ENCODE measurements at places on chromosomes 2 and 18.

- no peak for DNase-seq
Observed at GRCh38 chr2:74099835-74100234, 47.9 kb downstream of the BOLA3 start.

DNA sequence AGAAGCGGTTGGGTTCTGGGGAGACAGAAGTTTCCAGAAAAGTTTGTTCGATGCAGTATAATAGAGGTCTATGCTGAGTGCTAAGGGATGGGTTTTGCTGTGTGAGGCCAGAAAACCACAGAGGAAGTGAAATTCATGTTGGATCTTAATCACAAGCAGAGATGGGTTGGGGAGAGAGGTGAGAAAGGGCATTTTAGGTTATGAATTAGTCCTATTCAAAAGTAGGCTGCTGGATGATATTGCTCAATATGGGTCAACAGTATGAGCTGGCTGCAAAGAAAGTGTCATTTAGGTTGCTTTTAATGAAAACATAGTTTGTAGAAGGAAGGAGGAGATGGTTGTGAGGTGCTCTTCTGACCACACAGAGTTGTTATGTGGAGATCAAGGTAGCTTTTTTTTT is 118.8 kb upstream of the LHCGR start:
- no peak for DNase-seq

- no peak for DNase-seq
Observed at GRCh38 chr2:231533777-231534125, 3.5 kb upstream of the NMUR1 start.

DNA sequence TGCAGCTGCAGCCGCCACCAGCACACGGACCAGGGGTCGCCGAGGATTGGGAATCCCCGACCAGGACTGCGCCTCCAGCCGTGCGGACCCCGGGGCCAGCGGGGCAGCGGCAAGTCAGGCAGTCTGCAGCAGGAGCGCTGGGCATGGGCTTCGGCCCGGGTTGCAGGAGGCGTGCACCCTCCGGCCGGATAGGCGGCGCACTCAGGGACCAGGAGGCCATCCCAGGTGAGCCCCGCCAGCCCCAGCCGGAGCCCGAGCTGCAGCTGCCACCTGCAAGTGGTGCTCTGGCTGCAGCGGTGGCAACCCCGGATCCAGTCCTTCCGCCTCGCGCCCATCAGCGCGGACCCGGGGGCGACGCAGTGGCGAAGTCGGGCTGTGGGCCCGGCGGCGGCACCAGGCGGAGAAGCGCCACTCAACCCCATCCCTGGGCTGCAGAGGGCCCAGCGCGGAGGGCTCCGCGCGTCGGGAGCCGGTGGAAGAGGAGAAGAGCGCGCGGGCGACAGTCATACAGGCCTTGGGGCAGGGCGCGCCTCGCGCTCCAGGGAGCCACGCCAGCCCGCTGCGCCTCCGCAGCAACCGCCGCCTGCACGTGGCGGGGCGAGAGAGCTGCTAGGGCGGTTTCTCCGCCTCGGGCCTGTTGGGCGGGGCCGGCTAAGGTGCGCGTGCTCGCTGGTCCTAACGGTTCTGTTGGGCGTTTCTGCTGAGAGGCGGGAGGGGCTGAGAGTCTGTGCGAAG is 73.8 kb downstream of the RPIA start:
- peak; percentile 42 for DNase-seq

Measured in adipocyte (in vitro differentiated cells).